ENCODE measurements at places on chromosomes 6 and 20.
A peak's percentile ranks its signal among the peaks of the same experiment; 100 is the strongest.

DNA sequence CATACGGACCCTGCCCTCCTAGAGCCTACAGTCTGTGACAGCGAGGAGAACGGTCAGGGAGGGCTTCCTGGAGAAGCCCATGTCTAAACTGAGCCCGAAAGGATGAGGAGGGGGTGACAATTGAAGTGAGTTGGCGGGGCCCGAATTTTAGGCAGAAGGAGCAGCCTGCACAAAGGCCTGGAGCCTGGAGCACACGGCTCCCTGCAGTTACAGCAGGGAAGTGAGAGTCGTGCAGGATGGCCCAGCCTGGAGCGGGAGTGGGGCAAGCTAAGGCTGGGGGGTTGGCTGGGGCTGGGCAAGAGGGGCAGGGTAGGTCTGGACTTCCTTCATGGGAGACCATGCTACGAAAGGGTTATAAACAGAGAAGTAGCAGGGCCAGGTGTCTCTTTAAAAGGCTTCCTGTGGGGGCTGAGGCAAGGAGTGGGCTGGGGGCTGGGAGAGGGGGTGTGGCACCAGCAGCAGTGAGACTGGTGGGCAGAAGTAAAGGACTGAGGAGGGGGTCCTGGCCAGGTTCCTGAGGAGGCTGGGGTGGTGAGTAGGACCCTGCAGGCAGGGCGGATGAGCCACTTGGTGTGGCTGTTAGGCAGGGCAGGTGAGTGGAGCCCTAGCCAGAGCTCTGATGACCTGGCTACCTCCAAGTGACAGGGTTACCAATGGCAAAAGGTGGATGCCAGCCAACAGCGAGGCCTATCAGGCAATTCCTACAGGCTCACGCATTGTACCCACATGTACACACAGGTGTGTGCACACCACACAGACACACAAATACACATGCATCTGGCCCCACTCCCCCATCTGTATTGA lies 119.2 kb downstream of the MRPL14 start:
- DNase-seq = no peak

GRCh38 chr6:62775427-62776022 lies 435.7 kb upstream of the FKBP1C start:
- DNase-seq = no peak

DNA sequence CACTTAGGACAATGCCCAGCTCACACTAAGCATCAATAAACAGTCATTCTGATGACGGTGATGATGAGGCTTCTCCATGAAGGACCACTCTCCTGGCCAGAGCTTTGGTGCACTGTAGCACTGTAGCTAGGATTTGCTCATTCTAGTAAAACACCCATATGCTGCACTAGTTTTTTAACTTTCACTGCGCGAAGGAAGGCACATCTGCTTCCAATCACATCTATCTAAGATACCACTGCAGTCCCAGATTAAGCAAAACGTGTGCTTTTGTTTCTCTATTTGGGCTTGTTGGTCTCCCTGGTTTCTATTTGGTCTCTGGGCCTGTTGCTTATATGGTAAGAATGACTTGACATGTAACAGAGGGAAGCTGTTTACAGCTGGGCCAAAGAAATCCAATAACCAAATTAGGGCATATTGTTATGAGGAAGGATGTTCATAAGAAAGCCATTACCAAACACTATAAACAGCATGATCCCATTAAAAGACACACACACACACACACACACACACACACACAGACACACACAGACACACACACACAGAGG lies 62.4 kb downstream of the FAM229B start:
- DNase-seq = no peak

DNA sequence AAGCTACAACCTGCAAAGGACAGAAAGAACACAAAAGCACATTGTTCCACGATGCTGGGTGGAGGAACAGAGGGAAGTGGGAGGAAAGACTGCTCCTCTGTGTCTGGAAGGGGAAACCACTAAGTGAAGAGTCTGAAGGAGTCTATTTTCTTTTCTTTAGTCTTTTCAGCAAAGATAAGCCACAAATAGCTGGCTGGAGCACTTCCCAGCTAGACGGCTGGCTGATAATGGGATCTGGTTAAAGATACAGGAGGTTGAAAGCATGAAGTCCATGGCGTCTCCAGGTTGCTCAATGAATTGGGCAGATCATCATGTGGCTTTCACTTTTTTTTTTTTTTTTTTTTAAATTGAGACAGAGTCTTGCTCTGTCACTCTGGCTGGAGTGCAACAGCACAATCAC lies 154.0 kb upstream of the KCNG1 start:
- DNase-seq = no peak

DNA sequence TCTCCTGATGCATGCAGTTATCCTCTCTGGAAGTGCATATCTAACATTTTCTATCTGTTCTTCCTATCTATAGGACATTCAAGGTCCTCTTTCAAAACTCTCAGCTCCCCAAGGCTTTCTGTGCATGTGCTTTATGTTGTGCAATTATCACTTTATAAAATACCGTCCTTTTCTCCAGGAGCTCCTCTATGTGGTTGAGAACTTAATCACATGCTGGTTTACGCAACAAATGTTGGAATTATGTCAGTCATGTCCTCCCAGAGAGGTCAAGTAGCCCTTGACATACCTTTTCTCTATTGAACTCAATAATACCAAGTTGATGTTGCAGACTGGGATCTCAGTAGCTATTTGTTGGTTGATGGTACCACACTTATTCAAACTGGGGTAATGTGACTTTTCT lies 388.4 kb downstream of the BTBD3 start:
- peak; percentile 7 for DNase-seq

DNA sequence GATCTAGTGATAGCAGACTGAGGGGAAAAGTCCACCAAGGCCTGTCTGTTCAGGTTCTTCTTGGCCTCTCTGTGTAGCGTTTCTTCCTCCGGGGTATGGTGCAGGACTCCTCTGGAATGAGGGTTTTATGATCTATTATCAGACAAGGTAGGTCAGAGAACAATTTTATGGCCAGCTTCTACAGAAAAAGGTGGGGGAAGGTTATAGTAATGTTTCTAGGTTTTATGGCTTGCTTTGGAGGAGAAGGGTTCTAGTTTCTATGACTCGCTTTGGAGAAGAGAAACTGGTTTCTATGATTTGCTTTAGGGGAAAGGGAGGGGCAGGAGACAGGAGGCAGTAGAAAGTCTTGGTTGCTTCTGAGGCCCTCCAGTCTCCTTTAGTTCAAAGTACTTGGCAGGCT lies 144.8 kb upstream of the LAMA2 start:
- DNase-seq = no peak

Measured in NCI-H510A (cell line).